ENCODE measurements at places on chromosomes 7 and 10.

GRCh38 chr10:102799691-102800471, 37.3 kb downstream of the CYP17A1 start:
- DNase-seq, result no peak

DNA sequence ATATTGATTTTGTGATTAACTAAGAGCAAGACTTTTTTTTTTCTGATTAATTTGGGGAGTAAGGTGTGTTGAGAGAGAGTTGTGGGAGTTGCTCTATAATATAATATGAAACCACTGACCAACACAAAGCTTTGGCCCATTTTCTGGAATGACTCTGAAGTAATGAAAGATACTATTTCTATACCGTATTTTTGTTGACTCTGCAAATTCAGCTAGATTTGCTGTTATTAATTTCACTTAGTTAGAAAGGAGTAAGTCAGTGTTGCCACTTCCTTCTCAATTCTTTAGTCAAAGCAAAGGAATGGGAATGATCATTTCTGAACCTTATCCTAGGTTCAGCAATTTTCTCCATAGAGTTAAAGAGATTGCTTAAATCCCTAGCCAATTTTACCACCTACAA, 313.0 kb upstream of the FZD1 start:
- DNase-seq, result no peak

DNA sequence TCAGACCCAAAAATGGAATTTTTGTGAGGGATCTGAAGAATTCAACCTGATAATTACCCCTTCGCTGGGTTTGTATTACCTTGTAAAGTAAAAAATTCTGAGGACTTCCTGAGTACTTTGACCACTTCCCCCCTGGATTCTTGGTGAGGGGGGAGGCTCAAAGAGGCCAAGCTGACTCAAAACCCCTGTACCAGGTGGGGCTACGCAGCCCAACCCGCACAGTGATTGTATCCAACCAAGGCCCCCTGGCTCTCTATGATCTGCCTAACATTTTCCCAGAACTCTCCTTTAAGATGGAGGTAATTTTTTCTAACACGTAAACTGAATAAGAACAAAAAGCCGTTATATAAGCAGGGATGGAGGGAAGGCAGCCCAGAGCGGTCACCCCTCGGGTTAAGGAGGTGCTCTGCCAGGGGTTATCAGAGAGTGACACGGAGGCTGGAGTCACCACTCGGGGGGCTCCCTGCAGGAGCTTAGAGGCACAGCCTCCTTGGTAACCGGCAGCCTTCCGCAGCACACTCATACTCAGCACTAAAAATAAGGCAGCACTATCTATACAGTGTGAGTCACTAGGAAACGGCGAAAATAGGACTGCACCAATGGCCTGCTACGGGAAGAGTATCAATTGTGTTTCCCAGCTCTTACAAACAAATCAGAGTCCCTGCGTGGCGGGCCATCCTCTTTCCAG, 255.4 kb downstream of the ELMO1 start:
- no peak for DNase-seq

- no peak for DNase-seq
Observed at GRCh38 chr10:36606234-36606839, 519.1 kb upstream of the ANKRD30A start.

- no peak for DNase-seq
Observed at GRCh38 chr7:13279854-13280435, 592.5 kb downstream of the ARL4A start.

DNA sequence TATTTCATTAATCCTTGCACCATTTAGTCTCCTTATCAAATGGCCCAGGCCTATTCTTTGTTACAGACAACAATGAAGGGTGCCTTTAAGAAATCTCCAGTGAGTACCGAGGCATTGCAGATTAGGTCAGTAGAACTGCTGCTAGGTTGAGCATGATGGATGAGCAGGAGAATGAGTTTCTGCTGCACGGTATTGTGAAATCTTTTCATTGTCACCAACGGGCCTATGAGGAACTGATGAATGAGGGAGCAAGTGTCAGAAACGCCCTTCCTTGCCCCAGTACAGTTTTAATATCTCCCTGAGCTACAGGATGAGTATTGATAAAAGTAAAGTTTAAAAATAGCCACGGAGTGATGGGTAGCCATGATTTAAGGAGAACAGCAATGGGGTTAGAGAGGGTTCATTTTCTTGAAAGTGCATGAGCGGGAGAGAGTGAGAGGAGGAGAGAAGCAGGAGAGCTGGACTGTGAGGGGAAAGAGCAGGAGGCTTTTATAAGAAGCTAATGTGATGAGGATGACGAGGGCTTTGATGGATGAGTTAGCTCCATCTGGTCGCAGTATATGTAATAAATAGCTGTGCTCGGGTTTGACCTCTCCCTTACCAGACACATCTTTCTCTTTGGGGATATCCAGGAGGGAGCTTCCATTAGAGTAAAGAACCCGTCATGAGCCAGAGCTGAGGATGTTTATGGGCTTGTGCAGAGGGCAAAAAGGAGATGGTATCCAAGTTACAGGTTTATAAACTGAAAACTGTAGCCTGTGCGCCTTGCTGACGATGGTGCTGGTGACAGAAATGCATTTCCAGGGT, 526.1 kb downstream of the LRMDA start:
- no peak for DNase-seq

DNA sequence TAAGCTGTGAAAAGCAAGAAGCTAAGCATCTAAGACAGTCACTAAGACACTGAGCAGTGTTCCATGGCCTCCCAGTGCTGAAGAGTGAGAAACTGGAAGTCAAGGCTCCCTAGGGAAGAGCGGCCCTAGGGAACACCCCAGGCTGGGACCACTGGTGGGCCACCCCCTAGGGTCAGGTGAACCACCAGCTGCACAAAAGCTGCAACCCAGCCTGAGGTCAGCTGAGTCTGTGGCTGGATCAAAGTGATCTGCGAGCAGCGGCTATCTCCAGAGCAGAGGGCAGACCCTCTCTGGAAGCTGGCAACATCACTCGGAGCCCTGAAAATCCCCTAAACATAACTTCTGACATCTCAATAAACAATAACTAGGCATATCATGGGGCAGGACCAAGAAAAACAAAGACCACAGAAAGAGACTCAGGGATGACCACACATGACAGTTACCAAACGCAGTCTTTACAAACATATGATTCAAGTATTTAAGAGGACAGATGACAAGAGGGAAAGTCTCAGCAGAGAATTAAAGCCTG, 125.8 kb downstream of the DLG5 start:
- no peak for DNase-seq

DNA sequence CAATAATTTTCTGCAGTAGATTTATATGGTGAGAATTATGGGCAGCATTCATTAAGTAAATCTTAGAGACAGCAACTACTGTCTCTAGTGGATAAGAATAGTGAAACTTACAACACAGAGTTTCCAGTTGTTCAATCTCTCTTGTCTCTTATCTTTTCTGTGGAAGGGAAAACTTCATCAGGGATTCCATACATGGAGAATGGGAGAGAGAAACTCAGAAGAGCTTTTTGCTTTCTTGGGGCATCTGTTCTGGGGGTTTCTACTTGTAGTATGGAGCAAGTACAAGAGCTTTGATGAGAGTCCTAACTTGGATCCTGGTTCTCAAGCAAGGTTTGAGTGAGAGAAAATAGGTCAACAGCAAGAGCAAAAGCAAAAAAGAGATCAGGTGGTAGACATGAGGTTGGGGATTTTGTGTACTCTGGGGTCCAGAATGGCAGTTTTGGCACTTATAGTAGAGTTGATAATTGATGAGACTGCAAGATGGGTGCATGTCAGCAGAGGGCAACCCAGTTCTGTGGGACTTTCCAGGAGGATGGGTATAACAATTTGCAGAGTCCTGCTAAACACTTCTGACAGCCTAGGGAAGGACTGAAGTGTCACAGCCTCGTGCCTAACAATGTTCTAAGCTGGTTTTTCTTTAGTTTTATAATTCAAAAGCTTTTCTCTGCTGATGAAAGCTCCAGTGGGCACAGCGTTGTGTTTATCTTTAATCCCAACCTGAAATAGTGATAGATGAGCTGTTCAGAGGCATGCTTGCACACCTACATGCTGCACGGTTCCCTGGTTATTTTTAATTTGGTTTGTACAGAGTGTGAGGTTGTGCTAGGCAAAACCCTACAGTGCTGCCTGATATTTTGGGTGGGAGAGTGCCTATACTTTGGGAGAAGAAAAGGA, 32.0 kb upstream of the STRIP2 start:
- DNase-seq, result no peak

DNA sequence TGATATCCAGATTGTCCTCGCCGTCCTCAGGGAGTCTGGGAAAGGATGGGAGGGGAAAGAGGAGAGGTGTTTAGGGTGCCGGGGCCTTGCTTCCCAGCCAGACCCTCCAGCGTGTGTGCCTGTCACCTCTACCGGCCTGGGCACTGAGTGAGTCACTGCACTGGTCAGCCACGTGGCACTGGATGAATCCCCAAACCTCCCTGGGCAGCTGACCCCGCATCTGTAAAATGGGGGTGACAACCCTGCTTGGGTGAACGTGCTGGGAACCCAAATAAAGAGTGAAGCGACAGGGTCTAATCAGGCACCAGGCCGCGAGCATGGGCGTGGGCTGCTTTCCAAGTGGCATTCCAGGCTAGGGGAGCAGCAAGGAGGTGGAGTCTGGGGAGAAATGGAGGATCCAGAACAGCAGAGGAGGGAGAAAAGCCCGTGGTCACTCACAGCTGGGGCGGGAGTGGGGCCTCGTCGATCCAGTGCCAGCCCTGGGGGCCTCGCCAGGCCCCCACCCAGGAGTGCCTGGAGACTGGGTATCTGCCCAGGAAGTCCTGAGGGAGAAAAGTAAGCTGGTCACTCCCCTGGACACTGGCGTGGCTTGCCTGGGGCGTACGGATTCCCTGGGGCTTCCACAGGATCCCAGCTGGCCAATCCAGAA, 29.7 kb downstream of the KLRG2 start:
- DNase-seq, result no peak

DNA sequence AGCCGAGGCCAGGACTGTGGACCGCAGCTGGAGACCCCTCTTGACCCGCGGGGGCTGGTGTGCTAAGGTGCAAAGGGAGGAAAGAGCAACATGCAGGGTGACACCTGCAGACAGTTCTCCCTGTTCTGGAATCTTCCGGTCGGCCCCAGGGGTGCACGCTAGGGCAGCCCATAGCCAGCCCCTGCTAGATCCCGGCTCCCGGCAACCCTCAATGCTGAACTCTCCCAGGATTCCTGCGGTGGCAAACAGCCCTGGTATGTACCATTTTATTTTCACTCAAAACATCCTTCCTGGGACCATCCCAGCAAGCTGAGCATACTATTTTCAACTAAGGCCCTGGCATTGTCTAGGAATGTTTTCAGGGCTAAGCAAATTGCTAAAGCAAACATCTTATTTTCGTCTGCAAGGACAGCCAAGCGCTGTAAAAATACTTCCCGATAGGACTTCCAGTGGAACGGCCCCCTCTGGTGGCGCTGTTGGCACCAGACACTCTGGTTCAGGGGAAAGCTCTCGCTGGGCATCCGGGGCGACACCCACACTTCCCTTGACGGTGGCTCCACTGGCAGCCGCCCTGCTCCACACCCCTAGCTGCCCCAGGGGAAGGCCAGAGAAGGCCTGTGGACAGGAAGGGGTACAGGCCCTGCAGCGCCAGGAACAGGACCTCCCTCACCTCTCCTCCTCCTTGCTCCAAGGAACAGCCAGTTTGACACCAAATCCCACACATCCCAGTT, 99.4 kb downstream of the CTBP2 start:
- DNase-seq, result peak; percentile 73

DNA sequence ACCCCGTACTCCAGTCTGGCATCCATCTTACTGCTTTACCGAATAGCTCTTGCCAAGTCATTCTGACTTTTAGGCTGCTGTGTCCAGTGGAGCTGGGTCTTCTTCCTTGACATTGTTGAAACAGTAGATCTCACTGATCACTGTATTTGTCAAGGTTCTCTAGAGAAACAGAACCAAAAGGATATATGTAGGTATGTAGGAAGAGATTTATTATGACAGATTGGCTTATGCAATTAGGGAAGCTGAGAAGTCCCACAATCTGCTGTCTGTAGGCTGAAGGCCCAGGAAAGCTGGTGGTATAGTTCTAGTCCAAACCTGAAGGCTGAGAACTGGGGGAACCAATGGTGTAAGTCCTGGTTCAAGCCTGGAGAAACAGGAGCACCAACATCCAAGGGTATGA, 12.1 kb upstream of the PRRT4 start:
- DNase-seq, result no peak

GRCh38 chr10:4109469-4109868, 324.5 kb upstream of the KLF6 start:
- no peak for DNase-seq

DNA sequence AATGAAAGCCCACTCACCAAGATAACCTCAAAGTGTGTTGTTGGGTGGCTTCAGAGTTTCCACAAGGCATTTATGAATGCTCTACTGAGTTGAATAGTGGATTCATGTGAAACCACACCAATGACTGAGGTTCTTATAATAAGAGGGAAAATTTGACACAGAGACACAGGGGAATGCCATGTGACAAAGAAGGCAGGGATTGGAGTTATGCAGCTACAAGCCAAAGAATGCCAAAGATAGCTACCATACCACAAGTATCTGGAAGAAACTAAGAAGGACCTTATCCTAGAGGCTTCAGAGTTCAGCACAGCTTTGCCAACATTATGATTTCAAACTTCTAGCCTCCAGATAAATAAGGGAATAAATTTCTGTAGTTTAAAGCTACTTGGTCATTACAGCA, 68.0 kb upstream of the PCDH15 start:
- DNase-seq, result no peak

- DNase-seq, result no peak
Observed at GRCh38 chr10:75974080-75974479, 542.7 kb downstream of the LRMDA start.

DNA sequence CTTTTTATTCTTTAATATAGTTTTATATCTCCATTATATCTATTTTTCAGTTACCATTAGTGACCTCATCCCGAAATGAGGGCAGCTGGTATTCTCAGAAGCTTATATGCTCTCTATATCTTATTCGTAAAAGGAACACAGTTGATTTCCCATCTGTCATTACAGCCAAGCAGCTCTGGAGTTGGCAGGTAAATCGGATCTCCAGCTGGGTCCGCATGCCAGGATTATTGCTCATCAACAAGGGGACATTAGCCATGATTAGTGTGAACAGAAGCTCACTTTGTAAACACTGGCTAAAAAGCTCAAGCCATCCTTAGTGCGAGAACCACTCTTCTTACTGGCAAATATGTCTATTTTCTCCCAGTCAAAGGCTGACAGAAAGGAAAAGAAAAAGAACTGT, 180.3 kb downstream of the NPSR1 start:
- no peak for DNase-seq

DNA sequence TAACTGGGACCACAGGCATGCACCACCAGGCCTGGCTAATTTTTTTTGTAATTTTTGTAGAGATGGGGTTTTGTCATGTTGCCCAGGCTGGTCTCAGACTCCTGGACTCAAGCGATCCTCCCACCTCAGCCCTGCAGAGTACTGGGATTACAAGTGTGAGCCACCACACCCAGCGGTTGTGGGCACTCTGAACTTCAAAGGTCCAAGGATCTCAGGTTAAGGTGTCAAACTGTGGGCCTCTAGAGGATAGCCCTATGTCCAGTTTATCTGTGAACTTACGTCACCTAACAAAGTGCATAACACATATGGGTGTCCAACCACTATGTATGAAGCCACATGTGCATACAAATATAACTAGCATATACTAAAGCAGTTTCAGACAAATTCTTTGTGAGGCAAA, 3.2 kb upstream of the IL2RA start:
- no peak for DNase-seq
